ENCODE measurements at places on chromosomes 2 and 18.

- no peak for DNase-seq
These were observed 26.4 kb downstream of the ELP2 start for GRCh38 chr18:36155851-36156757.

DNA sequence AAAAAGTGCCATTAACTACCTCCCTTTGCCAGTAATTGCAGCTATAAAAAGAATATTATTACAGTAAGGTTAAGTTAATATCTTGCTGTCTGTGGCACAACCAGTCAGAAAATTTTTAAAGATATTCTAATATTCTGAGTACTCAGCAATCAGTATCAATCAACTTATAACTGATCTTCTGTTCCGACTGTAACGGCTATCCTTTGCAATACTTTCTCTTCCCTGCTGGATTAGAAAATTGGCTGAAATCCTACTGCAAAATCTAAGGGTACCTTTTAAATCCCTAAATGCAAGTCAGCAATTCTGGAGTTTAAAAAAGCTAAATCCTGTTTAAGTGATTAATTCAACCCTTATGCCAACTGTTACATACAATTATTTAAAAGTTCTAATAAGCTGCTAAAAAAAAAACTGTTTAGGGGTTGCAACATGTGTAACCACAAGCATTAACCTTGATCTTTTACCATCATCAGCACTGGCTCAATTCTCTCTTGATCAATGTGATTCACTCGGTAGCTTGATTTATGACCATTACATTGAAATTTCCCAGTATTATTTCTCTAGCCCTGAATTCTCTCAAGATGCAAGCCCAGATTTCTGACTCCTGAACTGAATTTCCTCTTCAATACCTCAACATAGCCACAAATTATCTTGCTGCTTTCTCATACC, 20.5 kb downstream of the GAREM1 start:
- no peak for DNase-seq

- DNase-seq, result no peak
These were observed 495.7 kb upstream of the SMIM21 start for GRCh38 chr18:75923169-75923568.

DNA sequence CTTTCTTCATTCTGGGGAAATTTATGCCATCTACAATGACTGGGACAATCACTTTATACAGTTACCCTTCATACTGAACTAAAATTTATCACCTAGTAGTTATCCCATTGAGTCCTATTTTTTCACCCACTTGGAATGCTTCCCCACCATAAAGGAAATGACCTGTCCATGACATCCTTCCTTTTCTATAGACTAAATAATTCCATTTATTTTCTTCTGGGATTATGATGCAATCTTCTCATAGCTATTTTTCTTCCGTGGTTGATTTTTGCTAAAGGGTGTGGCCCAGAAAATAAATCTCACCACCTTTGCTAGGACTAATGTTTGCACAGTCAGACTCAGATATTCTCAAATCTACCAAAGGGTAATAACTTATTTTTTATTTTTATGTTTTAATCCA, 186.1 kb upstream of the NRXN1 start:
- DNase-seq, result no peak

- DNase-seq, result no peak
These were observed 4.4 kb upstream of the VPS54 start for GRCh38 chr2:64023485-64024258.

GRCh38 chr2:29009711-29010677, 28.9 kb downstream of the TOGARAM2 start:
- no peak for DNase-seq

DNA sequence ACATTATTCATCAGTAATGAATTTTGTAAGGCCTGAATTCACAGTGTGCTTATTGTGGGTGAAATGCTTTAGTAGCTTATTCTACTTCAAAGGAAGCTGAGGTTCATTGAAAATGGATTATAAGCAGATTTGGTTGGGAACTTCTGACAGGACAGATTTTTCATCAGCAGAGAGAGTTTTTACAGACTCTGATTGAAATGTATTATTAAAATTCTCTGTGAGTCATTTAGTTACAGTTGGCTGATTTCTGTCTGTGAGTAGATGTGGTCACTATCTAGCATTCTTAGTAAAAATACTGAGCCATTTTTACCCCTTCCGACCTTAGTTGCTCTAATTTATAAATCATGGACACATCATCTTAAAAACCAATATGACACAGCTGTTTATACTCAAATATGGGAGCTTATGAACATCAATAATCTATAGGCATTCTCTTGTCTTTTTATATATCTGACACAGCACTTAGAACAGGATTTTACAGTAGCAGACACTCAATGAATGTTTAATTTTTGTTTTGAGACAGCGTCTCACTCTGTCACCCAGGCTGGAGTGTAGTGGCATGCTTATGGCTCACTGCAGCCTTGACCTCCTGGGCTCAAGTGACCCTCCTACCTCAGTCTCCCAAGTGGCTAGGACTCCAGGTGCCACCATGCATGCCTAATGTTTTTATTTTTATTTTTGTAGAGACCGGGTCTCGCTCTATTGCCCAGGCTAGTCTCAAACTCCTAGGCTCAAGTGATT, 239.6 kb downstream of the BABAM2 start:
- no peak for DNase-seq

GRCh38 chr2:134791616-134792015, 46.8 kb upstream of the ACMSD start:
- DNase-seq, result no peak

- no peak for DNase-seq
These were observed 133.1 kb downstream of the DYSF start for GRCh38 chr2:71586471-71586870.

DNA sequence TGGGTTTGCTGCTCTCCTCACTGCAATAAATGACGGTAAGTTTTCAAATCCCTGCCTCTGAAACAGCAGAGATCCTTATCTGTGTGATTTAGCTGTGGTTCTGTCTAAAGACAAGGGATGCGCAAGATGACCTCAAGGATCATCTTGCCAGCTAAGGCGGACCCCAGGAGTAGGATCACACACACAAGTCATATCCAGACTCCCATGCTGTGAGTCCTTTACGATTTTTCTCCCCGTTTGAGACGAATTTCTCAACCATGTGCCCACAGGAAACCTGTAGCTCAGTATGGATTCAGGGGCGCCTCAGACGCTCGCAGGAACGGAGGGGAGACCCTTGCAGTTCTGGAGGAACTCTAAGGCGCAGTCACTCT, 11.1 kb upstream of the DCTN1 start:
- no peak for DNase-seq

DNA sequence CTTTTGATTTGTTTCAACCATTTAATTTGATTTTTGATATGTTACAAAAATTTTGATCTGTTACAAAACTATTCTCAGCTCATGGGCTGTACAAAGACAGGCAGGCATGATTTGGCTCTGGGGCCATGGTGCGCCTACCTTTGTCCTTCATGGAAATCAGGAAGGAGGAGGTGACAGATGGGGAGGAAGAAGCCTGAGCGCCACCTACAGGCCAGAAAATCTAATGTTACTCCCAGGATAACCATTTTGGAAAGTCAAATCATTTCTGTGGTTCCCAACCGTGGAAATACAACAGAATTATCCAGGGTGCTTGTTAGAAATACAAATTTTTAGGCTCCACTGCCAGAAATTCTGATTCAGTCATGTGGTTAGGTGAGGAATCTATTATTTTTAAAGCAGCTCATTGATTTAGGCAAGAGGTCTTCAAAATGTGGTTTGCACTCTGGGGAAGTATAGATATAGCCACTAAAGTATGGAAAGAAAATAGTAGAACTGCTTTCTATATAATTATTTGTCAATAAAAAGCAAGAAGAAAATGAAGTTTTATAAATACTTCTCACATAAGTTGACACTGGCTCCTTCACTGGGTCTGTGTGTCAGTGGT, 93.9 kb downstream of the EVA1A start:
- peak; percentile 20 for DNase-seq

DNA sequence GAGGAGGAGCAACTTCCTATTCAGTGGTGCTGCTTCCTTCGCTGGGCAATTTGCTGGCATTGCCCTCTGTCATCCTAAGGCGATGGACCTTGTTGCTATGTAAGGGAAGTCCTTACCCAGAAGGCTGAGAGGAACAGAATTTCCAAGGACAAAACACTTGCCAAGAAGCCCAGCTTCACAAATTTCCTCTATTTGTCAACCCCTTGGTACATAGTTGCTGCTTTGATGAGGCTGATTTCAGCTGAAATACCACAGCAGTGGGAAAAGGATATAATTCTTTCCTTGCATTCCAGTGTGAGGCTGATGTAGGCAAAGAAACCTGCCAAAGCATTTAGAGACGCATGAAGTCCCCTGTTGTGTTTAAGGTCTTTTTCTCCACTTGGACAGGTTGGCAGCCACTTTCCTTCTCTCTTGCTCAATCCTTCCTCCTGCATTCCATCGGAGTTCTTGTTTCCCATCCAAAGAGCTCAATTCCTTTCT, 16.4 kb upstream of the ST3GAL5 start:
- no peak for DNase-seq

DNA sequence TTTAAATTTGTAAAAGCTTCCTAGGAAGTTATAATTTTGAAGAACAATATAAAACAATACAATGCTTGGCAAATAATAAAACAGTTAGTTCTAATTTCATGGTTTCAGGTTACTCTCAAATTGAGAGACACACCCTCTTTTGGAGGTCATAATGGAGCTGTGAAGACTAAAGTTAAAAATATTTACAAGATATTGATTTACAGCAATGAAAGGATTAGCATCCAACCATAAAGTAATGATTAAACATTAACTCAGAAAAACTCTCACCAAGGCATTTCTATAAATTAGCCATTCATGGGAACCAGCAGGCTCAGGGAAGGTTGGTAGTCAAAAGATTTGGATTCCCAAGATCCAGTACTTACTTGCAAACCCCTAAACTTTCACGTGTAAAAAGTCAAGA, 6.4 kb downstream of the DPP4 start:
- no peak for DNase-seq

- DNase-seq, result no peak
These were observed 28.4 kb downstream of the MBD5 start for GRCh38 chr2:148049284-148049683.

DNA sequence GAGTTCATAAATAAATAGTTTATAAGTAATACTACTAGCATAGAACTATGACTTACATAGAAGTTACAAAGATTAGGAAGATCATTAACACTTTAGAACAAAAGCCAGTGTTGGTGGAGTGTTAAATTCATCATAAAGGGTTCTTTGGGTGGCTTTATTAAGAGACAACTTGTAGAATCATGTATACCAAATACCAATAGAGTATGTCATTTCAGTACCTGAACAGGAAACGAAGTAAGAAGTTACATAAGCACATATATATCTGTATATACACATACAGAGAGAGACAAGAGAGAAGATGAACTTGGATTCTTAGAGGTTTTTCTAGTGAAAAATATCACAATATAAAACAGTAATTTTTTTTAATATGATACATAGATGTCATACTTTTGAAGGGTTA, 82.5 kb upstream of the OTX1 start:
- no peak for DNase-seq

DNA sequence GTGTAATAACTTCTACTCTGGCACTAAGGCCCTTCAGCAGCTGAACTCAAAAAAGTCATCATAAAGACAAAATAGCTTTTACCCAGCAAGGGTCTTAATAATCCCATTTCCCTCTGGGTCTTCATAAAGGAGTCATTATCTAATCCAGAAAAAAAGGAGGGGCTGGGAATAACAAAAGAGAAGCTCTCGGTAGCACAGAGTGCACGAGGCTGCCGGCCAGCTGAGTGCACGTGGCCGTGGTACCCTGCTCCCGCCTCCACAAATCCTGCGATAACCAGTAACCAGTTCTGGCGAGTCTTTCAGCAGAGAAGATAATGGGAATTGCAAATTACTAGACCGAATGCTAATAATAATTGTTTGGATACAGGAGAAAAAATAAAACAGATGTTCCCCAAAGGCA, 7.5 kb downstream of the NRP2 start:
- DNase-seq, result no peak

DNA sequence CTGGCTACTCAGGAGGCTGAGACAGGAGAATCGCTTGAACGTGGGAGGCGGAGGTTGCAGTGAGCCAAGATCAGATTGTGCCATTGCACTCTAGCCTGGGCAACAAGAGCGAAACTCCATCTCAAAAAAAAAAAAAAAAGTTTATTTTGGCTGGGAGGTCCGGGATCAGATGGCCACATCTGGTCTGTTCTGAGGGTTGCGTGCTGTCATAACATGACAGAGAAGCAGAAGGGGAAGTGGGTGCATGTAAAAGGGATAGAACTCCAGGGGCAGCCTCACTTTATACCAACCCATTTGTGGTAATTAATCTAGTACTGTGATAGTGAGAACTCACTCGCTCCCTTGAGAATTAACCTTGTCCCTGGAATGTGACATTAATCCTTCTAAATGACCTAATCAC, 101.2 kb downstream of the PTPN4 start:
- no peak for DNase-seq

GRCh38 chr2:233081232-233081730, 21.1 kb downstream of the INPP5D start:
- no peak for DNase-seq

DNA sequence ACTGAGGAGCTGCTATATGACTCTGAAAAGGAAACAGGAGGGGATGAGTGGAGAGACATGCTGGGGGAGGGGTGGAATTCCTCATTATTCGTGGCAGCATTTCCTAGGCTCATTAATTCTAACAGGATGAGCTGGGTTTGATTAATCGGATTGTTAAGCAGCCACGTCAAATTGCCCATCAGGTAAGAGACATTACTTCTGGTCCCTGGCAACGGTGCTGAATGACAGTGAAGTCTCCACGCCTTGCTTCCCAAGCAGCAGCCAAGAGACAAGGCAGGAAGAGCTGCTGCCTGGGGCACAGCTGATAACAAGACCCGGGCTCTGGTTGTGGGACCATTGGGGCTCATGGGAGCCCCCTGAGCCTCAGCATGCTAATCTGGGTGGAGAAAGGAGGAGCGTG, 86.6 kb downstream of the MARCHF4 start:
- no peak for DNase-seq

- peak; percentile 56 for DNase-seq
These were observed 89.0 kb downstream of the MARCHF4 start for GRCh38 chr2:216283038-216283900.

DNA sequence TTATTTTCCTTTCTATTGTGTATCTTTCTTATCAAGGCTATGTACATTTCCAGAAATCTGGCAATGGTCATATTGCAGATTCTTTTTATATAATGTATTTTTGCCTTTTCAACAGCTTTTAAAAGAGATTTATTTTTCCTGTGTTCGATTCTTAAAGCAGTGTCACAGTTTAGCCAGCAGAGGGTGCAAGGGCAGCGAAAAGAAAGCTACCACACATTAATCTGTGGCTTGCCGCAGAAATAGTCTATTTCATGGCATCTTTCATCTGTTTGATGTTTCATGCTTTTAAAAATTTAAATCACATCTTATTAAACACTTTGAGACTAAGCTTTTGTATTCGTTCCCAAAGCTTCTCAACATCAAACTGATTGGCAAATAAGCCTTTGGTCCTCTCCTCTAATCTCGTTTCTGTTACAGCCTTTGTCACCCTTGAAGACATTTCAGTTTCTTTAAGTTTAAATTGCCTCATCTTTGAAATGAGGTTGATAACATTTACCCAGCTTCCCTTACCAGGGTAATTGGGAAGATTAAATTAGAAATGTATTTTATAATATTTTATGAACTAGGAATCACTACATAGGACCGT, 73.3 kb downstream of the PIK3C3 start:
- DNase-seq, result peak; percentile 51

- no peak for DNase-seq
These were observed 40.2 kb downstream of the CFAP221 start for GRCh38 chr2:119584469-119584868.

Measured in kidney (tissue), 22 donors.